ENCODE measurements at places on chromosomes 16 and 17.

GRCh38 chr16:2912330-2913199 lies 834 bp downstream of the FLYWCH1 start:
- DNase-seq = peak; percentile 53

- no peak for DNase-seq
Observed at GRCh38 chr17:79657861-79658810, 47.3 kb upstream of the RBFOX3 start.

- no peak for DNase-seq
Observed at GRCh38 chr17:78151514-78152008, 5.4 kb downstream of the C17orf99 start.

- no peak for DNase-seq
Observed at GRCh38 chr16:70482624-70483023, 28.2 kb downstream of the FCSK start.

DNA sequence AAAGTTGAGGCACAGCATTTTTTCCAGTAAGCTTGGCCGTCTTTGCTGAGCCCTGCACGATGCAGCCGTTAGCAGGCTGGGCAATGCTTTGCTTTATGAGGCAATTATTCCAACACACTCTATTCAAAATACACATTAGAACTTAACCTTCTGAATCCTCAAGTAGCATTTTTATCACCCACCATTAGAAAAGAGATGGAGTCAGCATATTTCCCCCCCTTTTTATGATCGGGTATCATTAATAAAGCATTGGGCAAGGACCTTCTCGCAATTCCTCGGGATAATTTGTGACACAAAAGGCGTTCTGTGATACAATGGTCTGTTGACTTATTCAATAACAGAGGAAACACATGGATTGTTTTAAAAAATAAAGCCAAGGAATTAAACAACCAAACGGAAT lies 374.5 kb upstream of the RBFOX1 start:
- no peak for DNase-seq

All from activated CD4-positive, CD25-positive, alpha-beta regulatory T cell treated with anti-CD3 and anti-CD28 coated beads, Interleukin-2, amount 50 U/mL, for 72 hours (primary cell).